ENCODE measurements at places on chromosomes 2 and 18.

- peak; percentile 52 for DNase-seq
Observed at GRCh38 chr2:119702918-119703401, 24.0 kb downstream of the TMEM177 start.

DNA sequence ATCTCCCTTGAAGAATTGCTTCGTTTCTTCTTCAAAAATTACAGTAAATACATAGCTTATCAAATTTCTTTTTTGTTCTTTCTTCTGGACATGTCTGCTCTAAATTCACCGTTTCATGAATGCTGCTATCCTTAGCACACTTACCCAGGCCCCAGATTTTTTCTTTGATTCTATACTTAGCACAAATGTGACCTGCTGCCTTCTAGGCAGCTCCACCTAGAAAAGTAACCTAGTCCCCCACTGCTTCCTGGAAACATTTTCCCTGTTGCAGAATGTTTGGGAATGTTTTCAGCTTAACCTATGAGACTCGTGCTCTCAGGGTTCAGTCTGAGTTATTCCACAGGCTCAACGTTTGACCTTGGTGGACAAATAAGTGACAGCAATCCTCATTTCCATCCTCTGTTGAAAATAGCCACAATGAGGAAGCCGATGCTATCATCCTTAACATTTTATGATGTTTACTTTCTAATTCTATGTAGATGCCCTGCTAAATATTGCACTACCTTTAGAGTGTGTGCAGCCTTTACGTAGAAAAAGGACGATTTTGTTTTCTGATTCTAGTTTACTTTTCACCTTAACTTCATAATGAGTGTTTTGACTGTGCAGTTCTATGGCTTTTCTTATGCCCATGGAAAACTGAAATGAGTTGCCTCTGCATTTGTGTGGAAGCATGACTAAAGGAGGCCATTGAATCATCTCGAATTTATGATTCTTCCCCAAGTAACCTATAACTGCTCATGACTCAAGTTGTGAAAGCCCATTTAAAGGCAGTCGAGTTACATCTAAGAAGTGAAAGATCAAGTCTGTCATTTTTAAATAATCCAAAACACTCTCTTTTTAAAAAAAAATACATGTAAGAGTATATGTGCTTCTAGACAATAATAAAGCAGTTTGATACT is 47.7 kb downstream of the TMEM182 start:
- DNase-seq = no peak

DNA sequence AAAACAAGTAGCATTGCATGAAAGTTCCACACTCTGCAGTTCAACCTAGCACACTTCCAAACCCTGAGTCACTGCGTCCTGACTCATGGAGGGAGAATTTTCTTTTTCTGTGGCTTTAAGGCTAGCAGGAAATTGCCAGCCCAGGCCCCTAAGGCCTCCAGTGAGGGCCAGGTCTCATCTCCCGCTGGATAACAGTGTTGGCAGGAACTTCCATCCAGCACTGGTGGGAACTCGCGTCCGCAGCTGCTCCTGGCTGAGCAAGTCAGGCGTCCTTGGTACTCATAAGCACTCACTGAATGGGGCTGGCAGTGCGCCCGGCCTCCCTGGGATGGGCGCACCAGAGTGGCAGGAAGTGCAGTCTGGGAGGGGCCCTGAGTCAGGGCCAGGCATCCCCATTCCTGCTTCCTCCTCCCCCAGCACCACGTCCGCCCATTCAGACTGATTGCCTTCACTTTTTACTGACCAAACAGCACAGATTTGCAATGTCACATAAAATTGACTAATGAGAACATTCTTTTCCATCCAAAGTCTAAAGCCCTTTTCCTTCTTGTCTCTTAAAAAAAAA is 14.3 kb downstream of the MALL start:
- DNase-seq = no peak

GRCh38 chr2:47429795-47430194 is 26.8 kb downstream of the MSH2 start:
- no peak for DNase-seq

- no peak for DNase-seq
Observed at GRCh38 chr2:160028431-160029269, 33.8 kb downstream of the PLA2R1 start.

GRCh38 chr2:182937870-182938269 is 71.4 kb upstream of the FRZB start:
- DNase-seq = no peak

DNA sequence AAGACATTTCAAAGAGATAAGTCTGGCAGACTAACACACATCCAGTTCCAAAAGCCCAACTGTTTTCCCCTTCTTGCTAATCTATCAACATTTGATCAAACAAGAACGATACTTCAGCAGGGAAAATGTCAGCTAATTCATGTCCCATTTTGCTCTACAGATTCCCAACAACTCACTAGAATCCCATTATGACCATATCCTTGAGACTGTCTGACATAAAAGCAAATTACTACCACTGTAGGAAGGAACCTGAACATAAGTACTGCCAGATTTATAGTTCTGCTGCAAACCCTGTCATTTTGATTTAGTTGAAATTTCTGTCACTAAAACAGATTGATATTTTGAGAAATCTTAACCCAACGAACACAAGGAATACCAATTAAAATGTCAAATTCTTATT is 193.0 kb upstream of the REG3G start:
- no peak for DNase-seq

GRCh38 chr18:54964741-54965140 is 5.5 kb upstream of the CCDC68 start:
- no peak for DNase-seq

DNA sequence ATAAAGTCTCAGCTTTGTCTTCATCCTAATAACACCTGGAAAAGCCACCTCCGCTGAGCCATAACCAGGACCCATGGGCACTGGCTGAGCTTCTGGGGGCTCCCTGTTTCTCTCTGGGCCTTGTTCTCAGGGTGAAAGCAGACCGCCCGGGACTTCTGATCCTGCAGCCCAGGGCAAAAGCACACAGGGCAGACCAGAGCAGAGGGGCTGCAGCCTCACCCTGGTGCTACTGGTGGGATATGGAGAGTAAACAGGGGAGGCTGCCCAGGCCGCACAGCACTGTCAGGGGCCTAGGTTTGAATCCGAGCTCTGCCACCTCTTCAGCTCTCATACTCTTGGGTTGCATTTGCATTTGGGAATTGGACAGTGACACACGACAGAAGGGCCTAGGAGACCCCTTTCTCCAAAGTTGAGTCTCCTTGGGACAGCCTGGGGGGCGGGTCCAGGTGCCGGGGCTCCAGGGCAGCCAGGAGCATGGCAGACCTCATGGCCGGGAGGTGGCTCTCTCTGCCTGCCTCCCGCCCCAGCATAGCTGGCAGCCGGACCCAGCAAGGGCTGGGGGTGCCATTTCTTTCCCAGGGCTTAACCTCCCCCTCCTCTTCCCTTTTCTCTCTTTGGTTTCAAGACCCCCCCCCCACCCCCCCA is 164.9 kb downstream of the INHBB start:
- DNase-seq = no peak

GRCh38 chr2:236246711-236247246 is 17.4 kb downstream of the ASB18 start:
- no peak for DNase-seq

DNA sequence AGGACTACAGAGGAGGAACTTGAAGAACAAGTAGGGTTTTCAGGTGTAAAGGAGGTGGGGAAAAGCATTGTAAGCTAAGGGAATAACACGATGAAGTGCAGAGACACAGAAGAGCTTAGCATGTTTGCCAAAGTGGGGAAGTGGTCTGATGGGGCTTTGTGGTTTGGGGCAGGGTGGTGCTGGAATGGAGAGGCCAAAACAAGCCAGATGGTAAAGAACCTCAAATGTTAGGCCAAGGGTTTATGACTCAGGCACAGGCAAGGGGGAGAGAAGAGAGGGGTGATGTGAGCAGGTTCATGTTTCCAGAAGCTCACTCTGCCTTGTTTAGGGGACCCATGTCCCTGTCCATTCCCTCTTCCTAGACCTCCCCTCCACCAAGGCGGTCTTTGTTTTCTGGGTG is 104.5 kb upstream of the YWHAQ start:
- no peak for DNase-seq

DNA sequence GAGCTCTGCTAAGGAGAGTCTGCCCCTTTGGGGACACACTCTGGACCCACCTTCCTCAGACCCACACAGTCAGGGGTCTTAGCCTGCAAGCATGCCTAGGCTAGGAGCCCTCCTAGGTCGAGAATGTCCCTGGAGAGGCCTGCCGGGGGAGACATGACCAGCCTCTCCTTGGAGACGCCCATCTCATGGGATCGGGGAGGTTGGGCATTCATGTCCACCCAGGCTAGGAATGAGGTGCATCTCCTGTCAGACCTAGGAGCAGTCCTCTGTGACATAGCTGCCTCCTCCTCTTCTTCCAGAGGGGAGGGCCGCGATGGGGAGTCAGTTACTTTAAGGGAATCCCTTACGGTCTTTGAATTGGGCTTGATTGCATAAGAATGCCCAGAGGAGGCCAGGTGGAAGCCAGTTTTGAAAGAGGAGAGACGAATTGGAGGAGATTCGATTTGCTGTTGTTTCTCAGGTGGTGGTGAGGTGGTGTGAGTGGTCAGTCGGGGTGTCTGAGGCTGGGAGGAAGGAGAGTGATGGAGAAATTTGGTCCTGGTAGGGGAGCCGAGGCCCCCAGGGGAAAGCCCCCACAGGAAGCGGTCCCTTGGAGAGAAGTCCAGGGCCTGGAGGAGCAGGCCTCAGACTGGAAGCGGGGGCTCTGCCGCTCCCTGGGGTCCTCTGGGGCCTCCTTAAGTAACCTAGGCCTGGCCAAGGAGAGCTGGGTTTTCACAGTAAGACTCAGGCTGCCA is 241.3 kb downstream of the DYSF start:
- DNase-seq = no peak

GRCh38 chr2:84257831-84258230 is 201.2 kb downstream of the SUCLG1 start:
- DNase-seq = no peak

DNA sequence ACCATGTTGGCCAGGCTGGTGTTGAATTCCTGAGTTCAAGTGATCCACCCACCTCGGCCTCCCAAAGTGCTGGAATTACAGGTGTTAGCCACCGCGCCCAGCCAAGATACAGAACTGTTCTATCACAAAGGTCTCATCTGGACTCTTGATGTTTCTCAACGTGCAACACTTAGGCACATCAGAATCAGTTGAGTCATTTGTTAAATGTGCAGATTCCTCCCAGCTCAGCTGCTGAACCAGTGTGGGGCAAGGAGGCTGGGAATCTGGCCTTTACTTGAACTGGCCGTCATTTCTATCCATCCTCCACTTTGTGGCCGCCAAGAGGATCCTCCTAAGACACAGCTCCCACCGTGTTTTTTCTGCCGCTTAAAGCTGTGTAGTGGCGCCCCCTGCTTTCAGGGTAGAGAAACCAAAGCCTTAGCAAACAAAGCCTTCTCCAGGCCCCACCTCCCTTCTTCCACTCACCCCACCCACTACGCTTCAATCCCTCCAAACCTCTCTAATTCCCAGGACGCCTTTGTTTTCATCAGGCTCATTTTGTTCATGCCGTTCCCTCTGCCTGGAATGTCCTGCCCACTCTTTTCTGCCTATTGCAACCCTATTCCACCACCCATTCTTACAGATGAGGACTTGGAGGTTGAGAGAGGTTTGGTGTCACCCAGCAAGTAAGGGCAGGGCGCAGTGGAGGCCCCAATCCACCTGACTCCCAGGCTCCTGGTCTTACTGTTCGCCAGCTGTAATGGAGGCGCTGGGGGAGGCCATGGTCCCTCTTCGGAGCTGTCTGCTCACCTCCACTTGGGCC is 776 bp upstream of the SPEG start:
- DNase-seq = no peak

DNA sequence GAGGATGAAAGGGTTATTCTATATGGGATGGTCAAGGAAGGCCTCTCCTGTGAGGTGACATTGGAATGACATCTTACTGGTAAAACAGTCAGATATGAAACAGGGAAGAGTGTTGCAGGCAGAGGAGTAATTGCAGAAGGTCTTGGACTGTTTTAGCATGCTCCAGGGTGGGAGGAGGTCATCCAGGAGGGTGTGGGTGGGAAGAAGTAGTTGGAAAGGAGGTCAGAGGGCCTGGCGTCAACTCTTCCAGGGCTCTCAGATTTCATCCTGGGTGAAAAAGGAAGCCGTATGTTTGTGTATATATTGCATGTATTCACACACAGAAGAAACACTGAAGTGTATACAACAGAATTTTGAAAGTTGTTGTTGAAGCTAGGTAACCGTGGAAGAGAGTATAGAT is 48.2 kb downstream of the ATP9B start:
- DNase-seq = no peak

- DNase-seq = no peak
Observed at GRCh38 chr2:149004836-149005235, 33.7 kb upstream of the LYPD6B start.

DNA sequence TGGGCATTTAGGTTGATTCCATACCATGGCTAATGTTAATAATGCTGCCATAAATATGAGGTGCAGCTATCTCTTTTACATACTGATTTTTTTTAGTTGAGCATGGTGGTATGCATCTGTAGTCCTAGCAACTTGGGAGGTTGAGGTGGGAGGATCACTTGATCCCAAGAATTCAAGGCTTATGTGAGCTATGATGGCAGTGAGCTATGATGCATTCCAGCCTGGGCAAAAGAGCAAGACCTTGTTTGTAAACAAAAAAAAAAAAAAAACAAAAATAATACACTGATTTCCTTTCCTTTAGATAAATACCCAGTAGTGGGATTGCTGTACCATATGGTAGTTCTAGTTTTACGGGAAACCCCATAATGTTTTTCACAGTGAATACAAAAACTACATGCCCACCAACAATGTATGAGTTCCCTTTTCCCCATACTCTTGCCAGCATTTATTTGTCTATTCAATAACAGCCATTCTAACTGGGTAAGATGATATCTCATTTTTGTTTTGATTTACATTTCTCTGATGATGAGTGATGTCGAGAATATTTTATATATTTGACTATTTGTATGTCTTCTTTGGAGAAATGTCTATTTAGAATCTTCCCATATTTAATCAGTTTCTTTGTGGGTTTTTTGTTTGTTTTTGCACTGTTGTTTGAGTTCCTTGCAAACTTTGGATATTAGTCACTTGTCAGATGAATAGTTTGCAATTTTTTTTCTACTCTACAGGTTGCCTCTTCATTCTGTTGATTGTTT is 281.0 kb upstream of the KYNU start:
- no peak for DNase-seq

- no peak for DNase-seq
Observed at GRCh38 chr18:76689646-76690264, 132.6 kb upstream of the ZNF236 start.

GRCh38 chr18:69397096-69397495 is 3.6 kb upstream of the DOK6 start:
- no peak for DNase-seq

- no peak for DNase-seq
Observed at GRCh38 chr2:166610180-166610912, 116.3 kb upstream of the SCN7A start.

GRCh38 chr2:29260142-29260772 is 145.0 kb downstream of the CLIP4 start:
- no peak for DNase-seq

- no peak for DNase-seq
Observed at GRCh38 chr2:60888853-60889252, 7.5 kb downstream of the REL start.

GRCh38 chr2:44112096-44112495 is 56.6 kb upstream of the PPM1B start:
- DNase-seq = no peak

DNA sequence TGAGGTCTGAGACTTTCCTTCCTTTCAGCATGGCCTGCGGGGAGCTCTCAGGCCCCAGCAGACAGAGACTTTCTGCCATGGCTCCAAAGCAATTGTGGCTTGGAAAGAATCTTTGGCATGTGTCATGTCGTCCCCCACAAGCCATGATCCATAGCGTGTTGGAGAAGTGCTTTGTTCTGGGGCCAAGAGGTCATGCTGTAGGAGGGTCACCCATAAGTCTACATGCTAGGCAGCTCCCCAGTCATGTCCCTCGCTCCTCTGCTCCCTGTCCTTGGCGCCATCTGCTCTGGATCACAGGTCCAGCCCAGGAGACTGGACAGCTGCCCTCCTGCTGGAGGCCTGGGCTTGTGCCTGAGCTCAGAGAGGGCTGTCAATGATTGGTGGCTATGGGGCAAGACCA is 78.8 kb upstream of the LCLAT1 start:
- DNase-seq = no peak

Data from activated T-helper 2 cell treated with anti-CD3 and anti-CD28 coated beads, Interferon-gamma antibody, Interleukin-2, Interleukin-4, amounts not matched to agents 10 μg/mL and 5 μg/mL and 100 μg/mL, durations not matched to agents 14 hours and 24 hours and 36 hours (primary cell).